ENCODE measurements at places on chromosomes 1 and 21.

DNA sequence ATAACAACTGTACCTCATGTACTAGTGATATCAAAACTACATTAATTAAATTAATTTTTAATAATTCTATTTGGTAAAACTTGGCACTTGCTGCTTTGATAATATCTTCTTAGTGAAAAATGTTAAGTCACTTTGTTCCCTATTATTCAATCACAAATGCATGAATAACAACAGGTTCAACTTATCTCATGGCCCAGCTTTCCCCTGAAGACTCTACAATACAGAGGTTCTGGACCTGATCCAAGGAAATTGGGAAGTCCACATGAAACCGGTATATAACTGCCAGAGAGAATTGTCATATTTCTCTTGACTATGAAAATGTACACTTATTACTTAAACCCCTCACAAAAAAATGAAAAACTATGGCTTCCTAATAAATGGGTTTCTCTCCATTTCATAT lies 33.9 kb upstream of the PTPRC start:
- DNase-seq: no peak

DNA sequence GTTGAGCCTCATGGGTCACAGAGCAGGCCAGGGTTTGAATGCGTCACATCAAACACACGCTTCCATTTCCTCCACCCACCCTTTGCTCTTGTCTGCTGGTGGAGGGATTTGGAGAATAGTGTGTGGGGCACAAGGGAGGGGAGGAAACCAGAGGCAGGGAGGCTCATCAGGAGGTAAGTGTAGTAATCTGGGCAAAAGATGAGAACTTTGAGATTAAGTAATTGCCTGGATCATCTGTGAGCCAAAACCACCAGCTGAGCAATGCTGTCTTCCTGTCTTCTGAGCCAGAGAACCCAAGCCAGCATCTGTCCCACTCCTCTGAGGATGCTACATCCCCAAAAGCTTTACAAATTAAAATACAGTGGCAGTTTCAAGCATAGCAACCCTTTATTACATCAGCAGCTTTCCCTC lies 45.2 kb downstream of the C8B start:
- no peak for DNase-seq

- DNase-seq: no peak
Observed at GRCh38 chr1:187045371-187045770, 216.6 kb downstream of the PLA2G4A start.

GRCh38 chr1:224481601-224482000 lies 47.0 kb upstream of the WDR26 start:
- no peak for DNase-seq

GRCh38 chr1:5980314-5981008 lies 11.8 kb downstream of the NPHP4 start:
- peak; percentile 39 for DNase-seq
